ENCODE measurements at places on chromosomes 7 and 10.
A peak's percentile ranks its signal among the peaks of the same experiment; 100 is the strongest.

DNA sequence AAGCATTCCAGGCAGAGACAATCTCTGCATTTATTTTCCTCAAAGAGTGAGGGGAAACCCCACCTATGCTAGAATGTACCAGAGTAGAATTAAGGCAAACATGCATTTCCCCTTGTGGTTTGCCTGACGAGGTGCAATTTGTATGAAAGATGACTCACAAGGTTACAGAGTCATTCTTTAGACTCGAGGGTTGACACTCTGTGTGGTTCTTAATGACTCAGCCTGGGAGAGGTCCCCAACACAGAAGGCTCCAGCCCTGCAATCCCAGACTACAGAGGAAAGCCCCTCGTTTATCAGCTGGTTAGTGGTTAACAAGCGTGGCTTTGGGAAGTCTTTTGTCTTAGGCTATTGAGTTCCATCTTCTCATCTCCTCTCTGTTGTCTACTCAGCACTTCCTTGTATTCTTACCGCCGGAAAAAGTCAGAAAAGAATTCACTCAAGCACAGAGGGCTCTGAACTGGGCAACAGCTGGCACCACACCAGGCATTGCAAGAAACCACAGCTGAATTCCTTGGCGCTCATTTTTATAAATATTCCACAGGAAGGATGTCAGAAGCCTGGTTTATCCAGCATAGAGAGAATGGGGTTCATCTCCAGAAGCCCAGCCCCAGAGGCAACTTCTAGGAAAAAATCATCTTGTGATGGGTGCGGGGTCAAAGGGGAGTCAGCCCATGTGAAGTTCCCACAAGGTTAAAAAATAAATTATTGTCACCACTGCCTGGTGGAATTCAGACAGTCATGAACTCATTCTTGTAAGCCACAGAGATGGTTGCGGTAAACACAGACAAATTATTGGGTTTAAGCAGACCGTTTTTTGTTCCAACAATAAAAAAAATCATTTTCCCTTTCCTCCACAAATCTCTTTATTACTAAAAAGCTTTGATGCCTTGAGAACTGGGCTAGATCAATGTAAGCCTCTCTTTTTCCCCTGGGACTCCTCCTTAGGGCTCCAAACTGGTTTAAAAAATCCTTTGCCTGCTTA, 24.5 kb upstream of the SVIL start:
- peak; percentile 96 for DNase-seq

- DNase-seq, result no peak
Measured at GRCh38 chr10:22724773-22725172, 10.4 kb upstream of the PIP4K2A start.

DNA sequence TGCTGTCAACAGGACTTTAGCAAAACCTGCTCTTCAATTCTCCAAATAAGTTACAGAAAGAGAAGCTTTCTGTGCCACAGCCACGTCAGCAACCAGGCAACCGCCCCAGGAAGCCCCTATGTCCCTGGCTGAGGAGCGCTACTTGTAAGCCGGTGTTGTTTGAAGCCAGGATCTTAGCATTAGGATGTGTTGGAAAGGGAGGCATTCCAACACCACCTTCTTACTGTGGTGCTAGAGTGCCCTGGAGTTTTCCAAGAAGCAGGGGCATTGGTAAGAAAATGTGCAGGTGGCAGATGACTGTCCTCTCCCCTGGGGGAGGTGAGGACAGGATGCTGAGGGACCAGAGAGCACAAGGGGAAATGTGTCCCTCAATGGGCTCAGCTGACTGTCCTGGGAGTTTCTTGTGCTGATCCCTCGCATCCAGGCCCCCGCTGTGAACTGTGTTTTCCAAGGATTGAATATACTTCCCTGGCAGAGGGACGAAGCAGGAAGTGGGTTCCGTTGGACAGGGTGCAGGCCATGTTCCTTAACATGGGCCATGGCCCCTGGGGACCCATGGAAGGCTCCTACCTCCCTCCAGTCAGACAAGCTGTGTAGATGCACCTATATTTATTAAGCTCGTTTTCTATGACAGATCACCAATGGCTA, 139.6 kb upstream of the GDF10 start:
- DNase-seq, result no peak

- peak; percentile 79 for DNase-seq
Measured at GRCh38 chr10:21497177-21497807, 28.2 kb downstream of the SKIDA1 start.

GRCh38 chr10:59892697-59893096, 13.7 kb downstream of the CCDC6 start:
- no peak for DNase-seq

DNA sequence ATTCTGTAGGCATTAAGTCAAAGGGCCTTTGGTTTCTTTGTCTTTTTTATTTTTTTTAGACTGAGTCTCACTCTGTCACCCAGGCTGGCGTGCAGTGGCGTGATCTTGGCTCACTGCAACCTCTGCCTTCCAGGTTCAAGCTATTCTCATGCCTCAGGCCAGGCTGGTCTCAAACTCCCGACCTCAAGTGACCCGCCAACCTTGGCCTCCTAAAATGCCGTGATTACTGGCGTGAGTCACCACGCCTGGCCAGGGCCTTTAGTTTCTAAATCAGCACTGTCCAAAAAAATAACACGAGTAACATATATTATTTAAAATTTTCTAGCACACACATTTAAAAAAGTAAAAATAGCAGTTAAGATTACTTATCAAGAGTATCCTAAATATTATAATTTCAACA, 11.1 kb upstream of the ACSL5 start:
- no peak for DNase-seq

DNA sequence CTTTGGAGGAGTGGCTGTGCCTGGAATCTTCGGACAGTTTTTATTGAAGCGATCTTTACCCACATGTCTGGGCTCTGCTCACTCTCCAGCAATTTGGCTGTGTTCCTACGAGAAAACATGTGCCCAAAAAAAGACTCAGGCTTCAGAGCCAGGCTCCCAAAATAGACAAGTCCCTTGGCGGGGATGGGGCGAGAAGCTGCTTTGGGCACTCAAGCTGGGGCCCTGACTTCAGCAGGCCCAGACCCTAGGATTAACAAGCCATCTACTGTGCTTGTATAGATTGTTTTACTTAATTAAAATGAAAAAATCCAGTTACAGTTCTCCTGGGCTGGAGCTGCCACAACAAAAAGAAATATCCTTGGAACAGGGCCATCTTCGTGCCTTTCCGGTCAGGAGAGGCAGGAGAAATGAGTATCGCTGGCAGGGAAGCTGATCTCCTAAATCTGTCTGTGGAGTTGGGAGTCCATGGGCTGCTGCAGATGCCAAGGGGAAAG, 51.4 kb upstream of the PDCD4 start:
- no peak for DNase-seq

GRCh38 chr10:113704637-113705343, 25.1 kb downstream of the CASP7 start:
- peak; percentile 75 for DNase-seq
